ENCODE measurements at places on chromosomes 5 and 9.

- DNase-seq, result no peak
Observed at GRCh38 chr9:6681957-6682501, 36.5 kb upstream of the GLDC start.

GRCh38 chr9:121901616-121902015 lies 191.5 kb downstream of the TTLL11 start:
- no peak for DNase-seq

DNA sequence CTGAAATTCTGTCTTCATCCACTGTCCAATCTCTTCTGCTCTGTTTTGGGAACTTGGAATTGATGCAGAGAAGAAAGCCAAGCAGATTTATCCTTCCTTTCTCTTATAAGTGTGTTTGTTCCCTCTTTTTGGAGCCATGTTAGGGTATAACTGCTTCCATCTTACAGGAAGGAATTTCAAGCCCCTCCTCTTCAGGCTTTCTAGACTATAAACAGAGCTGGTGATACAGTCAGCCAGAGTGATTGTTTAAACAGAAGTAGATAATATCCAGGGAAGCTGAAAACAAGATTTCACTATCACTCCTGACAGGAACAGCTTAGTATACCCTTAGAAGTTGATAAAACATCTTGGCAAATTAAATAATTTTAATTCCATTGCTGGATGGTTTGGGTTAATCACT lies 102.1 kb upstream of the DMRT1 start:
- no peak for DNase-seq

GRCh38 chr5:172046593-172046992 lies 40.2 kb upstream of the FBXW11 start:
- DNase-seq, result no peak

DNA sequence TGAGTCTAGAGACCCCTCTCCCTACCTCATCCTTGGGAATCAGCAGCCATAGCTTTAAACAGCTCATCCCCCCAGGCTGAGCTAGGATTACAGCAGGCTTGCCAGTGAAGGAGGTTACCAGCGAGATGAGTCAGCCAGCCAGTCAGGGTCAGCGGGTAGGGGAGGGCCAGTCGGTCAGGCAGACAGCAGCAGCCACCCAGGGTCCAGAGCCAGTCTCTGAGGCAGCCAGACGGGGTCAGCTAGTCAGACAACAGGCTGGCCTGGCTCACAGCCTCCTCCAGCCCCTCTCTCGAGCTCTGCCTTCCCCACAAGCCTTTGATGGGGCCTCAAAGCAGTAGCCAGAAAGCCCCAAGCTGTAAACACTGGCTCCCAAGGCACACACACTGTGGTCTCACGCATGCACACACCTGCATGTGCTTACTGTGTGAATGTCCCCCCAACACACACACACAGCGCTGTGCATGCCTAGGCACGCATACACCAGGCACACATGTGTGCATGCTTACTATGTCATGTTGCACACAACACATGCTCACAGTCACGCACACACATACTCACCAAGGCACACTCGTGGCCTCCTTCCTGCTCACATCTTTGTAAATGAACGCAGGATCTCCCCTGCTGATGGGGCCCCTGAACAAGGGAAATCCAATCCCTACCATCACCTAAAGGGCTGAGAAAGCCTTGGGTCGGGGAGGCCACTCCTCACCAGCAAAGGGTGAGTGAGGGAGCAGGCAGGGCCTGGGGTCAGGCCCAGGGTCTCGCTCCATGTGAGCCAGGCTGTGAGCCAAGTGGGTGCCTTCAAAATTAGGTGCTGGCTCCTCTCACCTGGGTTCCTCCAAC lies 28.2 kb upstream of the CPLX2 start:
- DNase-seq, result peak; percentile 22

GRCh38 chr9:90078988-90079421 lies 474.2 kb downstream of the GADD45G start:
- no peak for DNase-seq

DNA sequence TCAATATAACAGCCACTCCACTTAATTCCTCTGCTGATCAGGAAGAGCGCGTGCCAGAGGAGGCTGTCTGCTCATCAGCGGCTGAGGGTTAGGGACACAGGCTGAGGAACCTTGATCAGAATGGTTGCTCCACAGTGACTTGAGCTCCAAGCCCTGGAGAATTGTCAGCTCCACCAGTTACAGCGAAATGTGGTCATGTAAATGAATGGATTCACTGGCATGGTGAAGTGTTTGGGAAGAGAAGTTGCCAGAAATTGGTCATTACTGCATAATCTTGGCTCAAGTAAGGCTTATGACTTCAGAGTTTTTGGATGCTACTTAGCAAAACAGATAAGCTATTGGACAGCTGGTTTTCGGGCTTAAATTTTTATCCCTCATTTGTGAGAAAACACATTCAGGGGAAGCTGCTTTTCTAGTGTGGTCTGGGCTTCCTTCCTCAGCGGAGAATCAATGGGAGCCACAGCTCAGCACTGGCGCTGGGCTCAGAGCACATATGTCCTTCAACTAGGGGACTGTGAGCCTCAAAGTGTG lies 65.0 kb downstream of the PRRT1B start:
- no peak for DNase-seq

DNA sequence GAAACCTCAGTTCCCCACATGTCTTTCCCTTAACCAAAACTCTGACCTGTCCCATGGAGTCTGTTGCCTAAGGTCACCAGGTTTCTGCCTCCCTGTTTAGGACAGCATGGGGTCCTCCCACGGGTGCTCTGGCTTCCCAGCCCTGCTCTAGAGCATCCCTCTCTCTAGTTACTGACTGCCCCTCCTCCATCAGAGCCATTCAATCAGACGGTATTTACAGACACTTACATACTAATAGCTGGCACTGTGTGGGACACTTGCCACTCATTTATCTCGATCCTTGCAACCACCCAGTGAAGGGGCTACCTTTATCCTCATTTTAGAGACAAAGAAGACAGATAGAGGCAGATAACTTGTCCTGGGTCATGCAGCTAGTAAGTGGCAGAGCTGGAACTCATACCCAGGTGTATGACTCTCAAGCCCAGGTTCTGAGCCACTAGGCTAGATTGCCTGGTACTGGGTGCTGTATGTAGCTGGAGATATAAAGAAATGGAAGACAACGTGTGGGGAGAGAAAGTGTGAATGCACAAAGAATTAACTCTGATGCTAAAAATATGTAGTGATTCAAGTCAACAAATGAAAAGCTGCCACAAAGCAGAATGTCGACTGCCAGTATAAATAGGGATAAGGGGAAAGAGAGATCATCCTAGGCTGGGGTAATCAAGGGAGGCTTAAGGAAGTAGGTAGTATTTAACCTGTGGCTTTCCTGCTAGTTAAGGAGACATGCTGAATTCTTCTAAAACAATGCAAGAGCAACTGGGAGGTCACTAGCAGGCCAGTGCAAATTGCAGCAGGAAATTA lies 52.5 kb upstream of the PDE8B start:
- no peak for DNase-seq

GRCh38 chr5:73292816-73293459 lies 119.9 kb downstream of the TMEM174 start:
- DNase-seq, result peak; percentile 66

DNA sequence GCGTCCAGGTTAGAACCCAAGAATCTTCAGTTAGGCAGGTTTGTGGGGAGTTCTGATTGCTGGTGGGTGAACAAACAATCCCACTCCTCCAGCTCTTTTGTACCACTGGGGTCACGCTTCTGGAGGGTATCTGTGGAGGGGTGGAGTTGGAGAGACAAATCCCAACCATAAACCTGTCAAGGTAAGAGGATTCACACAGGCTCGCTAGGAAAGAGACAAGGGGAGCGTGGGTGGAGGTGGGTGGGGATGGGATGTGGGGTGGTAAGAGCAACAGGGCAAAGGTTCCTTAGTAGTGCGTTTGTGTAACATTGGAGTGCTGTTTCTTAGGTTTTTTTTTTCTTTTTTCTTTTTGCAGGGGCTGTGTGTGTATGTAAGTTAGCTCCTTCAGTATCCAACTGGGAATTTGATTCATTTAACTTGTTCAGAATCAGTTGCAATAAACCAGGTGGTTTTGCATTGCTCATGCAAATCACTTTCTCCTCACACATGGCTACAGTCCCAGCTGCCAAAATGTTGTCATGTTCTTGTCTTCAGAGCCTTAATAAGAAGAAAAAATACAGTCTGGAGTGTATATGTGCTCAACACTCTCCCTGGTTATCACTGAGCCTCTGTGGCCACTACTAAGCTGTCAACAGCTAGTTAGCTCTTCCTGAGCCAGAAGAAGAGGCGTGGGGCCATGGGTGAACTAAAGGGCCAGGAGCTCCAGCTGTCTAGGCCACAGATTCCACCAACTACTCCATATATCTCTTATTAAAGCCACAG lies 164.0 kb upstream of the RAD23B start:
- DNase-seq, result no peak

DNA sequence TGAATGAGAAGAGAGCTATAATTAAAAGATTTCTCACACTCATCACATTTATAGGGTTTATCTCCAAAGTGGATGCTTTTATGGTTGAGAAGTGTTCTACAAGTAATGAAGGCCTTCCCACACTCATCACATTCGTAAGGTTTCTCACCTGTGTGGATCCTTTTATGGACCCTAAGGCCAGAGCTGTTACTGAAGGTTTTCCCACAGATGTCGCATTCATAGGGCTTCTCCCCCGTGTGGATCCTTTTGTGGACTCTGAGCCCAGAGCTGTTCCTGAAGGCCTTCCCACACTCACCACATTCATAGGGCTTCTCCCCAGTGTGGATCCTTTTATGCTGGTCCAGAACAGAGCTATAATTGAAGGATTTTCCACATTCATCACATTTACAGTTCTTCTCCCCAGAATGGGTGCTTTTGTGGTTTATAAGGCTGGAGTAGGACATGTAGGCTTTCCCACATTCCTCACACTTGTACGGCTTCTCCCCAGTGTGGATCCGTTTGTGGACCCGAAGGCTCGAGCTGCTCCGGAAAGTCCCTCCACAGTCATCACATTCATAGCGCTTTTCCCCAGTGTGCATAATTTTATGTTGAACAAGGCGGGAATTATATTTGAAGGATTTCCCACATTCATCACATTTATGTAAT lies 10.5 kb downstream of the ZFP62 start:
- no peak for DNase-seq

GRCh38 chr5:14581891-14582796 lies 552 bp downstream of the OTULINL start:
- peak; percentile 21 for DNase-seq

DNA sequence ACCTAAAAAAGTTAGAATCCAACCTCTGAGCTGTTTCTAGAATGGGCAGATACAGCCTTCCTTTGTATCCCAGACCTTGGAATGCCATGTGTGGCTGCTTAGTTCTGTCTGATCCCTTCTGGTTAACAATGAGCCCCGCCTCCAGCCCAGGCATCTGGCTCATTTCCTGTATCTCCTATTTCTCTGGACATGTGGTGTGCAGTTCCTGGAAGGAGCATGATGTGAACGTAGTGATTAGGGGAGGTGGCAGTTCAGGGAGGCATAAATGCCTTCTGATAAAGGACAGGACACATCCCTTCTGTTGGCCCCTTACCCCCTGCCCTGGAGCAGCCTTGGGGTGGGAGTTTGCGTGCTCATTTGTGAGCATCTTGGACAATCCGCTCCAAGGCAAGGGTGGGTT lies 243.0 kb downstream of the ZSWIM6 start:
- DNase-seq, result peak; percentile 61

- no peak for DNase-seq
Observed at GRCh38 chr9:27361492-27361891, 64.5 kb upstream of the EQTN start.

DNA sequence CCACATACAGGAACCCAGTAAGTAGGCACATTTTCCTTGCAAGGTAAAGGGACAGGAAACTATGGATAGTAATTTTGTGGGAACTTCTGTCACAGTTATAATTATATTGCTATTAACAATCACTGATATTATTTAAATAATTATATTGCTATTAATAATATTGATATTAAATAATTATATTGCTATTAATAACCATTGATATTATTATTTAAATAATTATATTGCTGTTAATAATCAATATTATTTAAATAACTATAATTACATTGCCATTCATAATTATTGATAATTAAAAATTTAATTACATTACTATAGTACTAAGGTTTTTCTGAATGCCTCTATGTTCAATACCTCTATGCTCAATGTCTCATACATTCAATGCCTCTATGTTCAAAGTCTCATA lies 385.6 kb upstream of the SGCD start:
- DNase-seq, result no peak

DNA sequence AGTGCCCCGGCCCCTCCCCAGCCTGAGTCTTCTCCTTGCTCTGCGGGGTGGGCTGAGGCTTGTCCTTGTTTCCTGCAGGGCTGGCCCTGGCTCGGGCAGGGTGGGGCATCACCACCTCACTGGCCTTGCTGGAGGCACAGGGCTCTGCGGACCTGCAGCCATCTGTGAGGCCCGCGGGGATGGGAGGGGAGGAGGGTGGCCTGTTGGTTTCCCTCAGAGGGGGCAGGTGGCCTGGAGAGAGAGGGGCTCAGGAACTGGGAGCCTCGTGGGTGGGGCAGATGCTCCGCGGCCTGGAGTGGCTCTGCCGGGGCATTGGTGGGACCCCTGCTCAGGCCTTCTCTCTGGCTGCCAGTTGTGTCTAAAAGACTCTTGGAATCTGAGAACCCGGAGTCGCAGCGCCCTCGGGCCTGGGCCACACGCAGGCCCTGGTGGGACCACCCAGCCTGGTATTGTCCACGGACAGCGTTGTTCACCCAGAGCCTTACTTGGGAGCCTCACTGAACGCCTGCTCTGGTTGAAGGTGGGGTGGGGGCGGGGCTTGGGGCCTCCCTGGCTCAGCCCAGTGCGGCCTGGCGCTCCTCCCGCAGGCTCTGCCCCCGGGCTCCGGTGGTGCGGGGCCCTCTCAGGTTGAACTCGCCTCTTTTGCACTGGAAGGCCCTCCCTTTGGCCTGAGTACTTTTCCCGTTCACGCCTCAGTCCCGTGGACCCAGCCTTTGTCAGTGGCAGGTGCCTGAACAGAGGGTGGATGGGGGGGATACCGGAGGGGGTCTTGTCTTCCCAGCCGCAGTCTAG lies 111.3 kb downstream of the RXRA start:
- DNase-seq, result no peak

- no peak for DNase-seq
Observed at GRCh38 chr5:5667136-5667554, 244.7 kb downstream of the ICE1 start.
